ENCODE measurements at places on chromosomes 5 and 9.

GRCh38 chr5:171926311-171926710 is 80.1 kb downstream of the FBXW11 start:
- no peak for DNase-seq

- no peak for DNase-seq
Measured at GRCh38 chr5:31413030-31413812, 118.7 kb downstream of the DROSHA start.

- DNase-seq, result no peak
Measured at GRCh38 chr9:19935422-19935821, 146.6 kb upstream of the SLC24A2 start.

- no peak for DNase-seq
Measured at GRCh38 chr5:172779691-172780341, 8.8 kb upstream of the DUSP1 start.

GRCh38 chr9:88995627-88996026 is 4.4 kb downstream of the S1PR3 start:
- no peak for DNase-seq

- DNase-seq, result no peak
Measured at GRCh38 chr9:966870-967269, 9.6 kb upstream of the DMRT3 start.

Data from activated naive CD4-positive, alpha-beta T cell (primary cell).